Suppressor macrophage treated with lipopolysaccharide for 1 hour (primary cell): ENCODE measurements at places on chromosomes 2 and 18.

- no peak for DNase-seq
Measured at GRCh38 chr2:99694331-99694730, 204.5 kb upstream of the REV1 start.

DNA sequence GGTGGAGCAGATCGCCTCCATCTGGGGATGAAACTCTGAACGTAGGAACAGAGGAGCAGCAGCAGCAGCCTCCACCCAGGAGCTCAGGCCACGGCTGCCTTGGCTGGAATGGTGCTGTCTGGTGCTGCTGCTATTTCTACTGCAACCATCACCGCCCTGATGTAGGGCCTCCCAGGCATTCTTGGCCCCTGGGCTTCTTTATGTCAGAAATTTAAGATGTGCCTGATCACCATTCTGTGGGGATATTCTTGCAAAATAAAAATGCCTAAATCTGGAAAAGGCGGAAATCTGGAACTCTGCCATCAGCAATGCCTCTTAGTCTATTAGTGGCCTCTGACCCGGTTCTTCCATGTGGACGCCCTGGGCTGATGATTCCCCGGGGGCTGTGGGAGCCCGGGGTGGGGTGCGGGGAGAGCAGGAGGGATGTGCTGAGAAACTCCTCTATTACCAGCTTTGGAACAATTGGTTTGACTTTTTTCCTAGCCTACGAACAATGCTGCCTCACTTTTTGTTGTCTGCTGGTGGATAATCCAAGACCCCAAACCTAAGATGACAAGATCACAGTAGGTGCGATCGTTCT, 47.2 kb downstream of the FAM124B start:
- DNase-seq = no peak

GRCh38 chr18:34978533-34978893, 62.7 kb upstream of the MAPRE2 start:
- peak; percentile 27 for DNase-seq

GRCh38 chr18:63185984-63186383, 133.6 kb downstream of the BCL2 start:
- no peak for DNase-seq

- DNase-seq = no peak
Measured at GRCh38 chr18:37453752-37454151, 111.8 kb downstream of the CELF4 start.

DNA sequence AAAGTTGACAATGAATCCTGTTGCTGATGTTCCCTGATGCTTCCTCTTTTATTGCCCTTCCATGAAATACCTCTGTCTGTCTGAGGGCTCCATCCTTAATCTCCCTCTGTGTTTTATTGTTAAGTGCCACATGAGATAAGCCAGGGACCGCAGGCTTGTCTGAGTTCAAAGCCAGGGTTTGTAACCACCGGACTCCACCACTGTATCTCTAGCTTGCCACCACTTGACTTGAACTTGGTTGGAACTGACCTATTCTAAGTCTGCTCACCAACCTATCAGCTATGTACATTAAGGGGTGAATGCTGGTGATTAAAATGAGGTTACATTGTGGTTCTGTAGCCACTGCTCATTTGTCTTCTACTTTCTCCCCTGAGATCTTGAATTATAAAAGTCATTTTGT, 328.5 kb upstream of the ZEB2 start:
- no peak for DNase-seq

- peak; percentile 29 for DNase-seq
Measured at GRCh38 chr2:26723991-26724750, 31.6 kb downstream of the KCNK3 start.

DNA sequence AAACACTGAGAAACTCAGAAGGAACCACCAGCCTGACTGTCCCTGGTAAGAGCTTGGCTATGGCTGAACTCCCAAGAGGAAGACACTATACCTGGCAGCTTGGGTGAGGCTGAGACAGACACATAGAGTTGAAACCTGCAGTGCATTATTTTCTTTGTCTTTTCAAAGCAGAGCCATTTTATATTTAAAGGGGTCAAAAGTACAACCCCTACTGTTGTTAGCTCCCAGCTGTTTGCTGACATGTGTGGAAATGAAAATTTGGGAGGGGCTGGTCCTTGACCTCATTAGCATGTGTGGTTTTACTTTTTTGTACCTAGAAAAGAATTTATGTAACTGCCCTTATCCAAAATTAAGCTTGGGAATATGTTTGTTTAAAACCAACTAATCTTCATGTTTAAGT, 309.0 kb downstream of the RPRM start:
- DNase-seq = no peak

GRCh38 chr2:143545949-143546255, 416.7 kb downstream of the ARHGAP15 start:
- no peak for DNase-seq

DNA sequence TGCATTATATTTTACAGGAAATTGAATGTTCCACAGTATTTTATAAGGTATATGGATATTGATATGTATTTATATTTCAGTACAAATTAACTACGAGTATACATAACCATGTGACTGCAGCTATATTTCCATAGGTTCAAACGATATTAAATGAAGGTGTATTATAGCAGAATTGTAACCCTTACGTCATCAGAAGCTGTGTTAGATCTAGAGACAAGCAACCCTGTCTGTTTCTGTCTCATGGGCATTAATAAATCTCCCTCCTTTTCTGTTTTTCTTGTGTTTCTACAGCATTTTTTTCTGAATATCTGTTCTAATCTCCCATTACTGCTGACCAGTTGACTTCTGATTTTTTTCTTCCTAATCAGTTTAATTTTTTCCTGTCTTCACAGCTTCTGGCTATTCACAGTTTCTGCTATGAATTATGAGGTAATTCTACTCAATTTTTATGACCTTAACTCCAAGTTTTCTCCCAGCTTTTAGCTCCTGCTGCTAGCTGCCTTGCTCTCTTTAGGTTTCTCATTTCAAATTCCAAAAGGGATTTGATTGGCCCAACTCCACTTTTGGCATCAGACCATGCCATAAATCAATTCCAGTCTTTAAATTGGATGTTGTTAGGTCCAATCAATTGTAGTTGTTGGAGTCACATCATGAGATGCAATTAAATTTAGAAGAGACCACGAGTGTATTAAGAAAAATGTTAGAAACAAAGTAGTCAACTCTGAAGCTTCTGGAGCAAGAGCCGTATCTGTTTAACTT, 277.5 kb upstream of the ZSWIM2 start:
- no peak for DNase-seq

GRCh38 chr2:189437926-189438325, 3.3 kb upstream of the WDR75 start:
- peak; percentile 68 for DNase-seq

- no peak for DNase-seq
Measured at GRCh38 chr2:233258211-233258610, 6.7 kb downstream of the ATG16L1 start.

- DNase-seq = no peak
Measured at GRCh38 chr2:148251993-148252392, 231.1 kb downstream of the MBD5 start.

GRCh38 chr18:35157181-35157580, 83.7 kb upstream of the ZNF397 start:
- peak; percentile 29 for DNase-seq

DNA sequence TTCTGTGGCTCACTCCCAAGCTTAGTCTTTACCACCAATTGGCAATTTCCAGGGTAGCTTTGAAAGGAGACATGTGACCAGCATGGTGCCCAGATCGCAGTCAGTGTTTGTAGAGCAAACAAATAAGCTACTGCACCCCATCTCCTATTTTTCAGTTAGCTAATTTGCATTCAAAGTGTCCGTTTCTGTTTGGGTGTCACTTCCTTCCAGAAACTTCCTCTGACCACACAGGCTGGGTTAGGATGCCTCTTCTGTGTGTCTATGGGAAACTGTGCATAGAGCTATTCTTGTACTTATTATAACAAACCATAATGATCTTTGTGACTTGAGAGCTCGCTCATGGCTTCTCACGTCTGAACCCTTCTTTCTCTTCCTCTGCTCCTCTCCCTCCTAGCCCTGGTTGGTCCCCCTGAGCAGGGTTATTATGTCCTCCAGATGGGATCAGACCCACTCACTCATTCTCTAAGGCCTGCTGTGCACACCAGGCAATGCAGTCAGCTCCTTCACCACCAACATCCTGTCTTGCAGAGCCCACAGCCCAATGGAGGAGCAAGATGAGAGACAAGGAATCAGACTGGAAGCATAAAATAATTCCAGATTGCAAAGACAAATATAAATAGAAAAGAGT, 101.2 kb upstream of the ALK start:
- peak; percentile 8 for DNase-seq

DNA sequence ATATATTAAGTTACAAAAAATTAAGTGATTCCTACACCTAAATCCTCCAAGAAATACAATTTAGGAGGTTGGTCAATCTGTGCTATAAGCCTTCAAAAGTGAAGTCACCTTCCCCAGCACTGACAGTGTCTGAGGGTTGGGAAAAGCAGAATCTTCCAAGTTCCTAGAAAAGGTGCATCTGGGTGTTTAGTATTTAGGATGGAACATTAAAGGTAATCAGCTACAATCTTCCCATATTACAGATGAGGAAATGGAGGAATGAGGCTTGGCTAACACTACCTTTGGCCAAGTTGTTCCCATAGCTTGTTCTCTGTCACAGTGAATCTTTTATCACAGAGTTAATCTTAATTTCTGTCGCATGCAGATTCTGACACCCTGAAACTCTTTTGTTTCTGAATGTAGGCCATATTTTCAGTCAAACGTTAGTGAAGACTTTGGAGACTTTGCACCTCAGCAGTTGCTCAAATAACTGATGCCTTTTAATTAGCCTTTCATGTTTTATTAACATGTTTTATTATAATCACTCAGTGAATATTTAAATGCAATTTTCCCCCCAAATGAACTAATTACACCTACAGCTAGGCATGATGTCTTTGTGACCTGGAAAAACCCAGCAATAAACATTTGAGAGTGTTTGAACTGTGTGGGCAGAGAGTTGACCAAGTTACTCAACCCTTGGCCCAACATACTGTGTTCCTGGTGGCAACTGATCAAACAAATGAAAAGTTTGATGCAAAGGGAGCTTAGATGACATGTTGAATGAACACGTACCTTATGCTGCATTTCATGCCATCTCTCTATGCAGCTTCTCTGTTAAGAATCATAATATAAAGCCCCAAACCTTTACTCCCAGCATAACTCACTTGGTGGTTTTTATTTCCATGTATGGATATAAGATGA, 17.6 kb downstream of the FN1 start:
- DNase-seq = peak; percentile 27

- DNase-seq = peak; percentile 25
Measured at GRCh38 chr2:112891385-112891831, 19.6 kb upstream of the IL37 start.

GRCh38 chr2:235094457-235094856, 142.6 kb downstream of the SH3BP4 start:
- DNase-seq = no peak

- DNase-seq = peak; percentile 68
Measured at GRCh38 chr18:80210312-80211083, 36.8 kb downstream of the PARD6G start.

- no peak for DNase-seq
Measured at GRCh38 chr2:69104261-69104660, 91.3 kb downstream of the ANTXR1 start.

DNA sequence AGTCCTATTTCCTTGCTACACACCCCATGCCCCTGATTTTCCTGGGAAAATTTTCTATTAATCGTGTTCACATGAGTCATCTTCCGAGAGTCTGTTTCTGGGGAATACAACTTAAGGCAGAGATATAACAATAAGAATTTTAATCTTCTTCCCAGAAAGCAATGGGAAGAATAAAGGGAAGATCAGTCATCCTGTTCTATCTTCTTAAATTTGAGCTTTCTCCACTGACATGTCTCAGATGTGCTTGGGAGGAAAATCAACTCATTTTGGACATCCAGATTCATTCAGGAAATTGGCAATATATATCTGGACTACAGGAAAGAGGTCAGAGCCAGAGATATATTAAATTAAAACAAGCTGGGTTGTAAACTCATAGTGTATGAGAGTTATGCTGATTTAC, 62.3 kb upstream of the SPAG16 start:
- no peak for DNase-seq

- DNase-seq = no peak
Measured at GRCh38 chr2:154696810-154697417, 1.6 kb upstream of the KCNJ3 start.

- DNase-seq = peak; percentile 26
Measured at GRCh38 chr2:168912901-168913369, 11.8 kb downstream of the G6PC2 start.

GRCh38 chr18:74982946-74983635, 225.8 kb downstream of the PTGR3 start:
- DNase-seq = peak; percentile 88

DNA sequence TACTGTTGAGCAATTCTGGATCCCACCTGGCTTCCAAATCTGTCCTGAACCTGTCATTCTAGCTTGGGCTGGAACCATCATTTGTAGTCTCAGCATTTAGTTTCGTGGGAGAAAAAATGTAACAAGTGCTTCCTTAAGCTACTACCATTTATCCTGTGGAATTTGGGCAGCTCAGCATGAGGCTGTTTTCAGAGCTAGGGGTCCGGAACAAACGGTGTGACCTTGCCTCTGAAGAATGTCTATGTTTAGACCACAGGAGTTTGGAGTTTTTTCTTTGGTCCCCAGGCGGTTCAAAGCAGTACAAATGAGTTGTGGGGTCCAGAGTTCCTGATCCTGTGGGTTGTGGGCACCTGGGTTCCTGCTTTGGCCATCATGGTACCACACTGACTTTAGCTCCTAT, 59.1 kb upstream of the TMEM178A start:
- no peak for DNase-seq

DNA sequence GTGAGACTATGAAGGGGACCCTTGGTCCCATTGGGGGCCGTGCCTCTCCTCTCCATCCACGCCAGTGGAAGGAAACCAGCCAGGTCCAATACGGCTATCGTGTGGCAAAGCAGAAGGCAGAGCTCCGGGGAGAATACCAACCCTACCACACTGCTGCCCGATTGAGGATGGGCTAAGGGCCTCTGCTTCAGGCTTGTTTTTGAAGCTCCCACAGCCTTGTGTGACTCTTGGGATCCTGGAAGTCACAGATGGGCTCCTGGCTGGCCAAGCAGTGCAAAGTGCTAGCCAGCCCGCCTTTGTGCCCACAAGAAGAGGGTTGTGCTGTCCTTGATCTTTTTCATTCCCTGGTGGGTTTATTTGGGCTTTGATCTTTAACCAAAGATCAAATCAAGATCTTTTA, 70.6 kb upstream of the ID2 start:
- no peak for DNase-seq

DNA sequence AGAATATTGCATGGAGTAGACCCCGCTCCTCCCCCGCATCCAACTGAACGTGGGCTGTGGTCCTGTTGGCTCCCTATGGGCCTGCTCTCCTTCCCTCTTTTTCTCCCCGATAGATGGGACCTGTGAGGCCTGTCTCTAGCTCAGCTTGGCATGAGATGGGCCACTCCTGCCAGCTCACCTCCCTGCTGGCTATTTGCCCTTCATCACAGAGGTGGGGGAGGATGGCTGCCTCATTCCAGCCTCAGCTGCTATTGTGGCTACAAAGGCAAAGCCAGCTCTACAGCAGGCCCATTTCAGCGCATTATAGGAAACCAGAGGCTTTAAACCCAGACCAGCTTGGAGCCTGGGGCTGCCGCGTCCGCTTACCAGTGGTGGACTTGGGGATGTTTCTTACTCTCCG, 313.9 kb downstream of the GBX2 start:
- no peak for DNase-seq

- no peak for DNase-seq
Measured at GRCh38 chr18:28003451-28003850, 173.5 kb downstream of the CDH2 start.
